ENCODE measurements at places on chromosomes 3 and 15.

DNA sequence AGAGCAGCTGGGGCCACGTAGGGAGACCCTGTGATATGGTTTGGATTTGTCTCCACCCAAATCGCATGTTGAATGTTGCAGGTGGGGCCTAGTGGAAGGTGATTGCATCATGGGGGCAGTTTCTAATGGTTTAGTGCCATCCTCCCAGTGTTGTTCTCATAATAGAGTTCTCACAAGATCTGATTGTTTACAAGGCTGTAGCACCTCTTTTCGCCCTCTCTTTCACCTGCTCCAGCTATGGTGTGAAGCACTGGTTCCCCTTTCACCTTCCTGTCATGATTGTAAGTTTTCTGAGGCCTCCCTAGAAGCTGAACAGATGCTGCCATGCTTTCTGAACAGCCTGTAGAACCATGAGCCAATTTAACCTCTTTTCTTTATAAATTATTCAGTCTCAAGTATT, 198.9 kb upstream of the CBLB start:
- DNase-seq: no peak

GRCh38 chr3:15831927-15832326, 34.1 kb upstream of the ANKRD28 start:
- DNase-seq: no peak

DNA sequence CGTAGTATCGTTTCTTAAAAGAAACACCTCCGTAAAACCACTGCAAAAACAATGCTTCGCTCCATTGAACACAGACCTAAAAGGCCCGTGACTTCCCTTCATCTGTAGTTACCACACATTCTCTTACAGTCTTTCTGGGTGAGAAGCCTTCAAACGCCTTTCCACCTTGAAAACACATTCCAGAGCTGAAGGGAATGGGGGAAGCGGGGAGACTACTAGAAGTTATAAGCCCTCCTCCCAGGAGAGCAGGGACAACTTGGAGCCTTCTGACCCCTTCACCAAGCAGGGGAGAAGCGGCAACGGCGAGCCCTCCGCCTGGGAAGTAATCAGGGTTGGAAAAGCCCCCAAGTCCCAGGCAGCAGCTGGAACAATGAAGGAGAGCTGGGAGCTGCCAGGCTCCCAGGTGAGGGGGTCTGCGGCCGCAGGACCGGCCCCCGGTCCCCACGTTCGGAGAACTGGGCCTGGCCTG, 461 bp downstream of the SECISBP2L start:
- DNase-seq: peak; percentile 66

GRCh38 chr3:127547761-127548605, 42.5 kb downstream of the TPRA1 start:
- peak; percentile 85 for DNase-seq

GRCh38 chr3:114899186-114899931, 247.7 kb downstream of the ZBTB20 start:
- no peak for DNase-seq

DNA sequence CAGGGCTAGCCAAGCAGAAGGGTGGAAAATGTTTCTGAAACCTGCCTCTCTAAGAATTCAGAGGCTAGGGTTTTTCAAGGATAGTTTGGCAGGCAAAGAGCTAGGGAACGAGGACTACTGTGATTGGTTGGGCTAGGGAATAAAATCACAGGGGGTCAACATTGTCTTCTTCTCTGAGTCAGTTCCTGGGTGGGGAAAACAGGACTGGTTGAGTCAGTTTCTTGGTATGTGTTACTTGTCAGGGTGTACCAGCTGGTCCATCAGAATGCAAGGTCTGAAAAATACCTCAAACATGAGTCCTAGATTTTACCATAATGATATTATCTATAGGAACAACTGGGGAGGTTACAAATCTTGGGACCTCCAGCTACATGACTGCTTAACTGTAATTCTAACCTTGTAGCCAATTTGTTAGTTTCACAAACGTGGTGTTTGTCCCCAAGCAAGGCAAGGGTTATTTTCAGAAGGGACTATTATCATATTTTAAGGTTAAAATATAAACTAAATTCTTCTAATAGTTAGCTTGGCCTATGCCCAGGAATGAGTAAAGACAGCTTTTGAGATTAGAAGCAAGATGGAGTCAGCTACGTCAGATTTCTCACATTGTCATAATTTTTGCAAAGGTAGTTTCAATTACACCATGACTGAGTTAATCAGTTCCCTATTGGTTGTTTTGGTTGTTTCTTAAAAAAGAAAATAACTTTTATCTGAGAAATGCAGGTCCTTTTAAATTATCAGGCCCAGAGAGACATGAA, 231.5 kb downstream of the ALCAM start:
- no peak for DNase-seq

DNA sequence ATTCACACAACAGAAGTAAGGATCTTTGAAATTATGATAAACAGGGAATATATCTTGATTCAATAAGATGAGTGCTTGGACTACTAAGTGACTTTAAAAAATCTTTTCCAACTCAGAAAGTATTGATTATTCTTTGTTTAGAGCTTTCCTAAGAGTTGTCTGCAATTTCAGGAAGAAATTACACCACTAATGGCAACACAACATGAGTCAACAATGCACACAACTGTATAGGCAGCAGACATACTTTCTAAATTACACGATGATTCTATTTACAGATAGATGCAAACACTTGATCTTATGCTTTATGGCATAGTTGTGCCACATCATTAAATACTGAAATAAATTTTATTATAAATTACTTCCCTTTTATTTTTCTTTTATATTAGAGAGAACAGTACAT, 4.4 kb downstream of the NAA50 start:
- no peak for DNase-seq

GRCh38 chr15:36254426-36254825, 325.0 kb upstream of the CDIN1 start:
- no peak for DNase-seq

DNA sequence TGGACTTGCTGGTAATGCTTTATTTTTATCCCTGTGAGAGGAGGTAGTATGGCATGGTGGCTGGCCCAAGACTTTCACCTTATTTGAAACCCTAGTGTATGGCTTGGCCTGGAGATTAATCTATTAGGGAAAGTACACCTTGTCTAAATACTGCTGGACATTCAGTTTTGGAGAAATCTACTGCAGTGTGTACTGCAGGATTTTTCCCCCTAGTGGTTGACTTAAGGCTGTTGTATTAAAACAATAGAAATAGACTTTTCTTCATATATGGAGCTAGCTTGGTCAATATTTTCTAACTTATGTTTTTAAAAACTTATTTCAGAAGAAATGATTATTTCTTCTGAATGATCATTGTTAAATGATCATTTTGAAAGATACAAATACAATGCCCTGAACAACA, 13.9 kb upstream of the SLITRK3 start:
- no peak for DNase-seq

GRCh38 chr3:123361071-123361470, 87.8 kb downstream of the ADCY5 start:
- DNase-seq: no peak

- DNase-seq: no peak
Measured at GRCh38 chr3:133890037-133890436, 5.6 kb downstream of the RAB6B start.

- DNase-seq: no peak
Measured at GRCh38 chr3:36776436-36776835, 12.1 kb upstream of the DCLK3 start.
